LNCaP clone FGC (cell line): ENCODE measurements at places on chromosomes 2 and 18.

DNA sequence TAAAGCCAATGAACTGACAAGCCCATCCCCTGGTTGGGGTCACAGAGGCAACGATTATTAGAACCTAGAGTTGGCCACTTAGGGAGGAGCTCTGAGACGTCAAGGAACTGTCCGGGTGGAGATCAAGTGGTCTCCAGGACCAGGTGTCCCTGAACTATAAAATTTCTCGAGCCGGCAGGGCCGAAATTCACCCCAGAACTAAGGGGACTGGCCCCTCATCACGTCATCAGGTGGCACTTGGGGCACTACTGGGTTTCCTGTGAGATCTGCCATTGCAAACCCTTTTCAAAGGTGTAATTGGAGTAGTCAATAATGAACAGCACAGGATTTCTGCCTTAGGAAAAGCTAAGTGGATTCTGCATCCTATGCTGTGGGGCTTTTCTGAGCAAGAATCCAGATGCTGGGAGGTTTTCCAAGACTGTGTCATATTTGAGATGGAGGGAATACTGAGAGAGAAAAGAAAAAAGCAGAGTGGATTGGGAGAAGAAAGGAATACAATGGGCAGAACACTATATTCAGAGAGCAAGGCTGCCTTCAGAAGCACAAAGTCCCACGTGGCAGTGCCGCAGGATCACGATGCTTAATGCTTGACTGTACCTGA, 113.6 kb downstream of the ALPK2 start:
- DNase-seq: no peak

GRCh38 chr18:24055878-24056277, 41.3 kb downstream of the TTC39C start:
- no peak for DNase-seq

DNA sequence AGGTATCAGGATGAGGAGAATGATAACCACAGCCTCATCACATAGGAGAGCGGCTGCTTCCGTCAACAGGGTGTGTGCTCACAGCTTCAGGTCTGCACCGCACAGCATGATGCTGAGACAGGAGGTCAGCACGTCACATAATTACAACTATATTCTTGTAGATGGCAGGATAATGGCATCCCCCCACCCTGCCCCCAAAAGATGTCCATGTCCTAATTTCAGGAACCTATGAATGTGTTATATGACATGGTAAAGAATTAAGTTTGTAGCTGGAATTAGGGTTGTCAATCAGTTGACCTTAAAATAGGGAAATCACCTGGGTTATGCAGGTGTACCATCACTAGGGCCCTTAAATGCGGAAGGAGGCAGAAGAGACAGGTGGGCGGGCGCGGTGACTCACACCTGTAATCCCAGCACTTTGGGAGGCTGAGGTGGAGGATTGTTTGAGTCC, 73.9 kb downstream of the ARL4C start:
- DNase-seq: no peak

GRCh38 chr2:148569221-148569620, 75.3 kb upstream of the EPC2 start:
- DNase-seq: no peak
